Cortex of kidney (tissue), 1 donor: ENCODE measurements at places on chromosomes 7 and 10.

- DNase-seq = no peak
Observed at GRCh38 chr10:131480066-131480465, 168.5 kb upstream of the TCERG1L start.

- no peak for DNase-seq
Observed at GRCh38 chr10:3085785-3086567, 18.6 kb downstream of the PFKP start.

- DNase-seq = no peak
Observed at GRCh38 chr10:612696-613095, 76.8 kb downstream of the DIP2C start.

- no peak for DNase-seq
Observed at GRCh38 chr7:29192323-29192722, 2.3 kb upstream of the CHN2 start.

DNA sequence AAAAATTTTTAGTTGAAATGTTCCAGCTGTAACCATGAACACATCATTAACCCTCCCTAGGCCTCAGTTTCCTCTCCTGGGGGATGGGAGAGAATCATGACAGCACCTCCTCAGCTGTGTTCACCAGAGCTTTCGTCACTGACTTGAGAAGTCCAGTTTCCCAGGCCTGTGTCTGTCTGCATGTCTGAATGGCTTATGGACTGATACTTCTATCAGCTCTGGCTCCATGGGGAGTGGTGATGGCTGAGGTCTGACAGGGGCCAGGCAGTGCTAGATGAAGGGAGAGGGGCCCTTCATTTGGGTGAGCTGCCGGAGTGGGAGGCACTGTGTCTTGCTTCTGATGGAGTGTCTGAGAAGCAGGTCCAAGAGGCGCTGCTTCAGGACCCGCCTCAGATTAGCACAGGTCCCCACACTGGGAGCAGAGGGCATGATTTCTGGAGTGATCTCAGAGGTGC, 192.9 kb downstream of the PTPN20 start:
- DNase-seq = no peak
